ENCODE measurements at places on chromosomes 4 and X. TPM values are rescaled to one million over a fixed set of nuclear protein-coding genes. Genes with fewer than 3 reads are reported as not detected.

Gene PCYT1B
- not detected for total RNA-seq

Gene ARX
- not detected for total RNA-seq

GRCh38 chr4:84492737-84493091, 6.4 kb downstream of the NKX6-1 start:
- DNase-seq: no peak

- DNase-seq: no peak
These were observed 254.4 kb upstream of the CXXC4 start for GRCh38 chr4:104749062-104749461.

DNA sequence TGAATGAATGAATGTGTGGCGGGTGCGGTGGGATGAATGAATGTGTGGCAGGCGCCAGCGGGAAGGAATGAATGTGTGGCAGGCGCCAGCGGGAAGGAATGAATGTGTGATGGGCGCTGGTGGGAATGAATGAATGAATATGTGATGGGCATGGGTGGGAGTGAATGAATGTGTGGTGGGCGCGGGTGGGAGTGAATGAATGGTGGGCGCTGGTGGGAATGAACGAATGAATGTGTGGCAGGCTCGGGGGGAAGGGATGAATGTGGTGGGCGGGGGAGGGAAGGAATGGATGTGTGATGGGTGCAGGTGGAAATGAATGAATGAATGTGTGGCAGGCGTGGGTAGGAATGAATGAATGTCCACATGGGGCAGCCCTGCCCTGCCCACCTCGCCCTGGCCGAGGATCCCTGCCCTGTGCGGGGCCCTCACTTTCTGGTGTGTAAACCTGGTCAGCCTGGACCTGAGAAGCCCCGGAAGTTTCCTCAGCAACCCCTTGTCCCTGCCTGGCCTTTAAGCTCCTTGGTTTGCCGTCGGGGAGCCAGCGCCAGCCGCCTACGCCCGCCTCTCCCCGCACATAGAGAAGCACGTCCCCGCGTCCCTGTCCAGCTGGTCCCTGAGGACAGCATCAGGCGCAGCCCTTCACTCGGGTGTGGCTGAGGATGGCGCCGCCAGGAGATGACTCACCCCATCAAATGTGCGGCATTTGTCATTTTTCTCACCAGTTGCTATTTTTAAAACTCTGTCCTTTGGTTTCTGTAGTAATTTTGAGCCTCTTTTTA, 112.8 kb upstream of the LRPAP1 start:
- no peak for DNase-seq

Data from T-cell (primary cell).